ENCODE measurements at places on chromosomes 2 and 18. TPM values are rescaled to one million over a fixed set of nuclear protein-coding genes. Genes with fewer than 3 reads are reported as not detected.
A peak's percentile ranks its signal among the peaks of the same experiment; 100 is the strongest.

The ALK gene
- 5.8 TPM for total RNA-seq

The NOSTRIN gene
- total RNA-seq = 8.5 TPM

The TBR1 gene
- 67.9 TPM for total RNA-seq

The UGT1A5 gene
- total RNA-seq = not detected

The KIAA1328 gene
- 27.1 TPM for total RNA-seq

The PIGN gene
- total RNA-seq = 33.3 TPM

The MATN3 gene
- 2.8 TPM for total RNA-seq

The SNED1 gene
- 31.6 TPM for total RNA-seq

The ANKRD44 gene
- 32.7 TPM for total RNA-seq

The LRRC30 gene
- not detected for total RNA-seq

DNA sequence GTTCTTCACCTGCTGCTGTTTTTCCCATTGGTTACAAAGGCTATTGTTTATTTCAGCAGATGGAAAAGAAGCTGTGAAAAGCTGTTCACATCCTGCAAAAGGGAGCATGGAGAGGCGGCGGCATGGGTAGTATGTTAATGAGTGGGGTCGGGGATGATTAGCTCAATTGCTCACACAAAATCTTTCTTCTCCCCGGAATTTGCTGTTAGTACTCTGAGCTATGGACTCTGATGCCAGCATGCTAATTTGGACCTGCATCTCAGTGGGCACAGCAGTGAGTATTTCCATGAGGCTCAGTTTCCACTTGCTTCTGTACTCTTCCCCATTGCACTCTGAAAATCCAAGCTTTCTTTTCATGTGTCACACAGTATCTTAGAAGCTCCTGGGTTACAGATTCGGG is 61.6 kb downstream of the DNER start:
- no peak for DNase-seq

DNA sequence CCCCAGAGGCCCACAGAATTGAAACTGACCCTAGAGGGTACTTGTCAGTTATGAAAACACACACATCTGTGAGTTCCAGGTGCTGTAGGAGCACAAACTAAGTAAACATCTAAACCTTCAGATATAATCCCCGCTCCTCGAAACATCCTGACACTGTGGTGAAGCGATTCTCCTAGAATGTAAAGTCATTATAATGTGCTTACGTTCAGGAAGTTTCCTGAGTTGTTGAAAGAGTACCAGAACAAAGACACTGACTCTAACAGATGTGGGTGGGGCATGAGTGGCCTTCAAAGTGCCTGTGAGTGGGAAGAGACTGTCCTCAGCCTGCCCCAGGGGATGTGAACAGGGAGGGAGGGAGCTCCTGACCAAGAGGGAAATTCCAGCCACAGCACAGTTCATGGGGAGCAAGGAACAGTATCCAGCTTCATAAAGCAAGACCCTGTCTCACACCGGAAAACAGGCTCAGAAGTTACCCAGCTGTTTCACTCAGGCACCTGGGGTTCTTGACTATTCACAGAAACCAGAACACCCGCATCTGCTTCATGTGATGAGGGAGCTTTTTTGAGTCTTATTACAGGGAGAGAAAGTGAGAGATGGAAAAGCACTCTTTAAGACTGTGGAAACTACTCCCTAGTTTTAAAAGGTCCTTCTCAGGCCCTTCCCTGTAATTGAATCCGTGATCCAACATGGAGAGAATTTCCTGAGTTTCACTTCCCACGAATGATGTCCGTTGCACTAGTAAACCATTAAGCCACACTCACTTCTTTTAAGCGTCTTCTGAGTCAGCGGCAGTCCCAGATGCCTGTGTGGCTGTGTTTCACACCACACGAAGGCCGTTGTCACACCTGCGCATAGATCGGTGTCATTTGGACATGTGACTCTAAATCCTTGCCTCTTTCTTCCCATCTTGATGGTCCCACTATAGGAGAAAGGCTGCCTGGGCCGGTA is 88.6 kb upstream of the EML6 start:
- no peak for DNase-seq

GRCh38 chr18:10230072-10230471 is 224.4 kb upstream of the APCDD1 start:
- no peak for DNase-seq

DNA sequence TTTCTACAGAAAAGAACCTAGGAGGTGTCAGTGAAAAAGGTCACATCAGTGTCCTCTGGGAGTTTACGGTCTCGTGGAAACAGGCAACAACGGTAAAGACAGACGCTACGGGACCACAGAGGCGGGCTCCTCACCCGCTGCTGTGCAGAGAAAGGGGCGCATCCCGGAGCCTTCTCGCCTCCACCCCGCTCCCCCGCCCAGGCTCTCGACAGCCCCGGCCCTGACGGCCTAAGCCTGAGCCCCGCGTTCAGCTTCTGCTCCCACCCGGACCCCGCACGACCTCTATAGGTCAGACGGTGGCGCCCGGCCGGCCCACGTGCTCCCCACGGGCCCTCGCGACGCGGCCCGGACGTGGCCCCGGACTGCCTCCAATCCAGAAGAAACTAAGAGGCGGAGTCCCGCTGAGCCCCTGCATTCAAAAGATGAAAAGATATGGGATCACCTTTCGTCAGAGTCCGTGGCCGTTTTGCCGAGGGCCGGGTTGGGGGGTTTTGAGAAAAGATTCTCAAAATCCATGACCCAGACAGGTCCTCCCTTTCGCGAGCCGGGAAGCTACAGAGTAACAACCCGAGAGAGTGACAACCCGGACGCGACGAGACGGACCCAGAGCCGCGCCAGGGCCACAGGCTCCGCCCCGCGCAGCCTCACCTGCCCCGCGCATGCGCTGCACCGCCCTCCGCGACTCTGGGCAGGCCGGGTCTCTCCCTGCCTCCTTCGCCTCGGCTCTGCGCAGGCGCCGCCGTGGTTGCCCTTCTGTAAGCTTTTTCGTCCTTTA is at the start of gene ZC3H8:
TSS of gene ZC3H8 (minus strand) at position 577 of the 775 bp plus-strand sequence. CDS start at position 516, 61 bp downstream.
- peak; percentile 94 for DNase-seq

GRCh38 chr2:231033147-231034132 is 3.9 kb upstream of the C2orf72 start:
- DNase-seq = no peak

DNA sequence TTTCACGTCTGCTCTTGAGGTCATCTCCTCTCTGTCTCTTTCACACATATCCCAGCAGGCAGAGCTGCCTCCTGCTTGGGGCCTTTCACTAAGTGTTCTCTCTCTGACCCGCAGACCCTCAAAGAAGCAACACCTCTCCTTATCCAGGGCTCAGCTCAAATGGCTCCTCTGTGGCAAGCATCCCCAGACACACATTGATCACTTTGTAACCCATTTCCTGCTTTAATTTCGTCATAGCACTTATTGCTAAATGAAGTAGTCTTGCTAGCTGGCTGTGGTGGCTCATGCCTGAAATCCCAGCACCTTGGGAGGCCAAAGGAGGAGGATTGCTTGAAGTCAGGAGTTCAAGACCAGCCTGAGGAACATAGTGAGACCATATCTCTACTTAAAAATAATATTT is 41.4 kb downstream of the SGPP2 start:
- no peak for DNase-seq

GRCh38 chr2:241038374-241039180 is 40.2 kb downstream of the SNED1 start:
- no peak for DNase-seq

DNA sequence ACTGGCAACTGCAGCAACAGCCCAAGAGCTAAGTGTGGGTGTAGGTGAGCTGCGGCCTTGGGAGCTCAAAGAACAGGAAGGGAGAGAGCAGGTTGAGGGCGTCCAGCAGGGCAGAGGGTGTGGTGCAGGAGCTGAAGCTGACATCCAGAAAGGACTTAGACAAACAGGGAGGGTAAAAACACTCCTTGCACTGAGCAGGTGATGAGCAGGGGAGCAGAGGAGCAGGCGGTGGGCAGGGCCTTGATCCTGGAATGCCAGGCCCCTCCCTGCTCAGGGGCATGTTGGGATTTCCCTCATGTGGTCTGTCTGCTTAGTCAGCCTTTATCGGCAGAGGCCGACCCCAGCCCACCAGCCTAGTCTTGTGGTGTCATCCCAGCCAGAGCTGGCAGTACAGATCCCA is 63.6 kb downstream of the VSNL1 start:
- DNase-seq = no peak

- no peak for DNase-seq
Observed at GRCh38 chr2:26702025-26702424, 9.5 kb downstream of the KCNK3 start.

DNA sequence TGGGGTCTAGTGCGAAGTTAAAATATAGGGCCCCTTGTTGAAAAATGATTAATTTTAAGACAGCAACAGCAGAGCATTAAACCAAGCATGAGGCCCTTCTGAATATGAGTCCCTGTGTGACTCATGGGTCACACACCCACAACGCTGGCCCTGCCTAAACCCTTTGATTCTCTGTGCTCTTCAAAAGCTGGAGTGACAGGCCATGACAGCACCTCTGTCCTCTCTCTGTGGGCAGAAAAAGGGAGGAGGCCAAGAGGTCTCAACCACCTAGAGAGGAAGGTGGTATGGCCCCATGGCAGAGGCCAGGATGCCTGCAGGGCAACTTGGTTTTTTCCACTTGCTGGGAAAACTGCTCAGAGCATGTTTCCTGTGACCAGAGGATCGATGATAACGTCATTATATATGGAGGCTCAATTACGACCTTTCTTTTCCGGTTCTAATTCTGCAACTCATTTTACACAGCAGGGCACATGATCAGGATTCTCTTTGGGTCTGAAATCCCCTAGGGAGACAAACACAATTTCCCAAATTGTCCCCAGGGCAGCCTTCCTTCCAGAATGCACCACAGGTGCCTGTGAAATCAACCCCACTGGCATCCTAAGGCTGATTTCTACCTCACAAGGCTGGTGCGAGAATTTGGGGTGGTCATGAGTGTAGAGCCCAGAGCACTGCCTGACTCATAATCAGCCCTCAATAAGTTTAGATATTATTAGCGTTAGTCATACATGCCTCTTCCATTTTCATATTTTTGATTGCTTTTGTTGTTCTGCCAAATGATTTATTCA is 102.0 kb upstream of the PPP1CB start:
- DNase-seq = no peak

- DNase-seq = no peak
Observed at GRCh38 chr2:207044379-207045362, 105.4 kb downstream of the CPO start.

DNA sequence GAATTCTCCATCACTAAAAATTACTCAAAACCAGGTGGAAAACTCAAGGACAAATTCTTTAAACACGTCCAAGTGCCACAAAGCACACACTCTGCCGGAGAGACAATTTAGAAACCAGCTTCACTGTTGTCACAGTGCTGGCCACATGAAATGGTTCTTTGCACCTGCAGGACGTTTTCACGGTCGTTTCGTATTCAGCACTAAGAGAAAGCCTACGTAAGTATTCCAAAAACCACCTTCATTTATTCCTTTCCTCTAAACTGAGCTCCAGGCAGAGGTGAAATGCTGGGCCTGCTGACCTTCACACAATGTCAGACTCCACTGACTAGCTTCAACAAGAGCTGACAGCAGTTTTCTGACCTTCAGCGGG is 680 bp downstream of the ATP5F1A start:
- no peak for DNase-seq

DNA sequence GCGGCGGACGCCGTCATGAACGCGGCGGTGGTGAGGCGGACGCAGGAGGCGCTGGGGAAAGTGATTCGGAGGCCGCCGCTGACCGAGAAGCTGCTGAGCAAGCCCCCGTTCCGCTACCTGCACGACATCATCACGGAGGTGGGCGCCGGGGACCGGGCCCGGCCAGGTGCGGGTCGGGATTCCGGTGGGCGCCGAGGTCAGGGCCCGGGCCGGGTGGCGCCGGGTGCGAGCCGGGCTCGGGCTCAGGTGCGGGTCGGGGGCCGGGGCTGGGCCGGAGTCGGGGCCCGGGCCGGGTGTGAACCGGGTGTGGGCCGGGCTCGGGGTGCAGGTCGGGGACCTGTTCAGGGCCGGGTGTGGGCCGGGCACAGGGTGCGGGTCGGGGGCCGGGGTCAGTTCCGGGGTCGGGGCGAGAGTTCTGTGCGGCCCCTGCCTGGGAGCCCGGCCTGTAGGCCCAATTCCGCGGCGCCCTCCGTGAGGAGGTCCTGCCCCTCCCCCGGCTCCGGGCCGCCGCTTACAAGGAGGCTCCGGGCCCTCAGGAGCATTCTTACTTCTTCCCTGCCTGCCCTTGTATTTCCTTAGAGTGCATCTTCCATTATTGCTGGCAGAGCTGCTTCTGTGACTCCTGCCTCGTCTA is 447 bp downstream of the TRAF3IP1 start:
- DNase-seq = no peak

GRCh38 chr2:237603718-237604362 is 13.3 kb upstream of the RAB17 start:
- no peak for DNase-seq

DNA sequence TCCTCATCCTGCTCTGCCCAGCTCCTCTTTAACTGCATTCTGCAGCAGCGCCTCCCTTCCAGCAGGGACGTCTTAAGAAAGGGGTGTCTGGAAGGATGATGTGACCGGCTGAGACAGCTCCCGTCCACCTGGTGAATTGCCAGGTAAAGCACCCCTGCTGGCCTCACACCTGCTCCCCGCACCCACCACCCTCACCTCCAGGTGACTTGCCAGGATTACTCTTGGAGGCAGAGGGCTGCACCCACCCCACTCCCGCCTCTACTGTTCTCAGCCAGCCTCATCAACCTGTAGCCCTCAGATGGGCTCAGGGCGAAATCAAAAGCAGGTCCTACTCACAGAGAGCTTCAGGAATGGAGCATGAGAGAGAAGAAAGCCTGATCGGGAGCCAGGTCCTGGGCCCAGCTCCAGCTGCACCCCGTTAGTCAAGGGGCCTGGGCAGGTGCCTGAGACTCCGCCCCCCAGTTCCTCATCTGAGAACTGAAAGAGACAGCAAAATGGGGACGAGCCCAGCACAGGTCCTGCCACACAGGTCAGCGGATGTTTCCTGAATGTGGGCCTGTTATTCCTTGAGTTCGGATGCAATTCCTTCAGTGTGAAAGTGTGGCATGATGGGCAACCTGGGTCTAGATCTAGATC is 5.6 kb downstream of the ADRA2B start:
- no peak for DNase-seq

- no peak for DNase-seq
Observed at GRCh38 chr2:126646026-126646425, 9.9 kb upstream of the GYPC start.

- DNase-seq = no peak
Observed at GRCh38 chr2:70795164-70795995, 4.9 kb upstream of the FIGLA start.

DNA sequence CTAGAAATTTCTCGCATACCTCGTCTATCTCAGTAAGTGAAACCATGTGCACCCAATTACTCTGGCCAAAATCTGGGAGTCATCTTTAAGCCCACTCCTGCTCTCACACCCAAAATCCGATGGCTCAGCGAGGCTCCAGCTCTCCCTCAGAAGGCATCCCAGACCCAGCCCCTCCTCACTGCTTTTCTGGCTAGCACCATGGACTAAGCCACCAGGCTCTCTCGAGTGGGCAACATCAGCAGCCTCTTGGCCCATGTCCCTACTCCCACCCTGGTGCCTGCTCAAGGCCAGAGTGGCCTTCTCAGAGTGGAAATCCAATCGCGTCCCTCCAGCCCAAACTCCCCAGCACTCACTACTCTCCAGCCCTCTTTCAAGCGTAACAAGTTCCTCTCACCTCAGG is 27.2 kb downstream of the TNS1 start:
- DNase-seq = no peak

- DNase-seq = no peak
Observed at GRCh38 chr18:26488417-26489009, 59.8 kb downstream of the KCTD1 start.

Data from dorsolateral prefrontal cortex (tissue), 122 donors.